CD4-positive, alpha-beta T cell (primary cell): ENCODE measurements at places on chromosomes 6 and 20. TPM values are rescaled to one million over a fixed set of nuclear protein-coding genes. Genes with fewer than 3 reads are reported as not detected.

The HRH3 gene
- total RNA-seq: not detected

The WFDC2 gene
- total RNA-seq: not detected

The RPP40 gene
- 0.36 TPM for total RNA-seq

The SLC22A2 gene
- not detected for total RNA-seq

The TFAP2D gene
- total RNA-seq: not detected

The PCK1 gene
- not detected for total RNA-seq

The CRISP3 gene
- total RNA-seq: not detected

The ZSCAN9 gene
- total RNA-seq: 0.85 TPM

The CPNE5 gene
- 0.28 TPM for total RNA-seq

DNA sequence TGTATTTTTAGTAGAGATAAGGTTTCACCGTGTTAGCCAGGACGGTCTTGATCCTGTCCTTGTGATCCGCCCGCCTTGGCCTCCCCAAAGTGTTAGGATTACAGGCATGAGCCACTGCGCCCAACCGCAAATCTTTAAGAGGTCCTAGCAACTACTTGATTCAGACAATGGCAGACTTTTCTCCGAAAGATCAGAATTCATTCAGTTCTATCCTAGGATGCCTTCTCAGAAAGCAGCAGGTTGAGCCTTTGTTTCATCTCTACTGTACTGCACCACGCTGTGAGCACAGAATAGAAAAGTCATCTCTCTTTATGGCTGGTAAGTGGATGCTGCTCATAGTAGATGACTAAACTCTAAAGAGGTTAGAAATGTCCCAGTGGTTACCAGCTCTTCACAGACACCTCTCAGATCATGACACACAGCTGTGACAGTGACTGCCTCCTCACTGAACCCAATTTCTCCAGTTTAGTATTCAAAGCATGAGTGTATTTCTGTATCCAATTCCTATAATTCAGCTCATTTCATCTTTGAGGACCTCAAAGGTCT is 6.0 kb upstream of the HSF2 start:
- no peaks in the 10 kb centered on the region for H3K4me1 ChIP-seq
- no peak overlapping the region for H3K4me3 ChIP-seq
- no peaks in the 10 kb centered on the region for H3K36me3 ChIP-seq
- DNase-seq: no peak
- no peak overlapping the region for H3K27ac ChIP-seq
- no peaks in the 10 kb centered on the region for H3K27me3 ChIP-seq

- no peak for DNase-seq
- H3K4me3 ChIP-seq: no peak overlapping the region
- no peaks in the 10 kb centered on the region for H3K27me3 ChIP-seq
- no peak overlapping the region for H3K27ac ChIP-seq
These were observed 102.6 kb downstream of the FLRT3 start for GRCh38 chr20:14234666-14235295.

- no peaks in the 10 kb centered on the region for H3K27me3 ChIP-seq
- H3K27ac ChIP-seq: no peak overlapping the region
- DNase-seq: no peak
- H3K4me1 ChIP-seq: no peaks in the 10 kb centered on the region
These were observed 91.0 kb downstream of the BCKDHB start for GRCh38 chr6:80197474-80197873.

- H3K4me1 ChIP-seq: no peaks in the 10 kb centered on the region
- H3K27ac ChIP-seq: no peak overlapping the region
- no peaks in the 10 kb centered on the region for H3K36me3 ChIP-seq
- peaks cover 15% of the 10 kb centered on the region for H3K27me3 ChIP-seq
- no peak for DNase-seq
These were observed 90.7 kb downstream of the CEP57L1 start for GRCh38 chr6:109186012-109186411.

DNA sequence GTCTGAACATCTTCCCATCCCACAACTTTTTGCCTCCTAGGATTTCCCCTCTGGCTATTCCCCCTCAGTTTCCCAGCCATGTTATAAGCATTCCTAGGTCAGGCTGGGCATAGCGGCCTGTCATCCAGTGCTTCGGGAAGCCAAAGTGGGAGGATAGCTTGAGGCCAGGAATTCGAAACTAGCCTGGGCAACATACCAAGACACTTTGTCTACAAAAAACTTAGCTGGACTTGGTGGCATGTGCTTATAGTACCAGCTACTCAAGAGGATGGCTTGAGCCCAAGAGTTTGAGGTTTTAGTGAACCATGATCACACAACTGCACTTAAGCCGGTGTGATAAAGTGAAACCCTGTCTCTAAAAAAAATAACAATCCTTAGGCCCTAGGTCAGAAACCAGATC is 447.4 kb downstream of the KIF16B start:
- no peaks in the 10 kb centered on the region for H3K27me3 ChIP-seq
- H3K27ac ChIP-seq: no peak overlapping the region
- H3K36me3 ChIP-seq: no peaks in the 10 kb centered on the region
- no peak for DNase-seq

GRCh38 chr6:49651239-49651638 is 14.6 kb upstream of the RHAG start:
- no peaks in the 10 kb centered on the region for H3K36me3 ChIP-seq
- no peaks in the 10 kb centered on the region for H3K4me1 ChIP-seq
- H3K27me3 ChIP-seq: no peaks in the 10 kb centered on the region

DNA sequence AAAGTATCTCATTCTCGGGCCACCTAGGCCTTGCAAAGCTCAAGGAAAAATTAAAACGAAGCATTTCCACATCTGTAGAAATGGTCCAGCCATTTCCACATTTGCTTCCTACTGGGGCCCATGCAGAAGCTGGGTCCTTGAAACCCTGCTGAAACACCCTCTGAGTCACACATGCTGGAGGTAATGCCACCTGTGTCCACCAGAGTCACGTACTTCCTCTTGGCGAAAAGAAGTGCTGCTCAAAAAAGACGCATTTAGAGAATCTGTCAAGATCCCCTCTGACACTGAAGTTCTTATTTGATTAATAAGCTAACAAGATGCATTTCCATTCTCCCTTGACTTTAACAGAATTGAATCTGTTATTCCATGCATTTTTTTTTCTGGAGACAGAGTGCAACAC is 423.2 kb downstream of the PREX1 start:
- no peaks in the 10 kb centered on the region for H3K36me3 ChIP-seq
- no peak for DNase-seq
- H3K4me3 ChIP-seq: no peak overlapping the region

- peaks cover 7% of the 10 kb centered on the region for H3K27me3 ChIP-seq
- H3K4me1 ChIP-seq: no peaks in the 10 kb centered on the region
- no peak overlapping the region for H3K4me3 ChIP-seq
These were observed 4.7 kb upstream of the PBOV1 start for GRCh38 chr6:138222901-138223546.

DNA sequence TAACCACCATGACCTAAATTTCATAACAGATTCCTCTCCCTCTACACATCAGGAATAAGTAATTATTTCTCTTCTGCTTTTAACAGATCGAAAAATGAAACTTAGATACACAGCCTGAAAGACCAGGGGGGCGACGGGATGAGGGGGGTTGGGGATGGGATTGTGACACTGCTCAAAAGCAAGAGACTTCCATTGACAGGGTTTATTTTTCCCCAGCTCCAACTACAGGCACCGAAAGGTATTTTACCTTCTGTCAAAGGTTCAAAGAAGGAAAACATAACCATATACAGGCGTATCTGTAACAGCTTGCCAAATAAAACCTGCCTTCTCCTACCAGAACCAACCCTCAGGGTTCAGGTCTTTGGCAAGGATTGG is 1.3 kb downstream of the EPHA7 start:
- no peaks in the 10 kb centered on the region for H3K36me3 ChIP-seq
- no peak overlapping the region for H3K27ac ChIP-seq
- H3K4me1 ChIP-seq: peaks cover 15% of the 10 kb centered on the region
- H3K27me3 ChIP-seq: peaks cover 64% of the 10 kb centered on the region
- H3K4me3 ChIP-seq: no peak overlapping the region

DNA sequence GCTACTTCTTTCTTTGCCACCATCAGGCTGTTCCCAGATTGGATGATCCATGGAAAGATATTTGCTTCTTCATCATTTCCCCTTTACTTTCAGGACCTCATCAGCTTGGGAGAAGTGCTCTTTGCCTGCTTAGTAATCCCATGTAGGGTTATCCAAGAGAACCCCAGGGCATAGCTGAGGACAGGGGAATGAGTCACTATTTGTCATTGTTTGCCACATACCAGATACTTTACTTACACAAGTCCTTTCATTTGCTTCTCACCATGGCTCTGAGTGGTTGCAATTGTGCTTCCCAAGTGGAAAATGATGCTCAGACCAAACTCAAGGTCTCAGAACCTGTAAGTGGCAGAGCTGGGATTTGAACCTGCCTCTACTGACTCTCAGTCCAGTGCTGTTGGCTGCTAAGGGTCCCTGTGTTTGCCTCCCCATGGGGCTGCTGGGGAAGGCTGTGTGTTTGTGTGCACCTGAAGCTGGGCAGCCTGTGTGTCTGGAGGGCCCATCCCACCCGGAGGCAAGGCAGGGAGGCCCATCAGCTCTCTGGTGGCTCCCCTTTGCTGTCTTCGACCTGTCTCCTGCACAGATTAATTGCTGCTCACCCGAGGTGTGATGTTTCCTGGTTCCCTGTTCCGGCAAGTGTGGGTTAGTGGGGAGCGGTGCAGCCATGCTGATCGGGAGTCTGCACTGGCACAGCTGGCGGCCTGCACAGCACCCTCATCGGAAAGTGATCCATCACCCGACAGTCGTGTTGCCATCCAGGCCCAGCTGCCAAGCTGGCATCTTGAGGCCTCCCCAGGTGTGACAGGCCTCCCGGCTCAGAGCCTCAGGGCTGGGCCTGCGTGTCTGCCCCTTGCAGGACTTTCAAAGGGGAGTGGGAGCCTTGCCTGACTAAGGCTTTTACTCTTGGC is 228.8 kb downstream of the DHX35 start:
- no peak for DNase-seq
- H3K36me3 ChIP-seq: no peaks in the 10 kb centered on the region

- no peak overlapping the region for H3K4me3 ChIP-seq
- no peaks in the 10 kb centered on the region for H3K4me1 ChIP-seq
- no peaks in the 10 kb centered on the region for H3K27me3 ChIP-seq
- H3K36me3 ChIP-seq: peaks cover 23% of the 10 kb centered on the region
- no peak for DNase-seq
These were observed 107.7 kb downstream of the AGPAT4 start for GRCh38 chr6:161166176-161166575.

GRCh38 chr6:35804996-35805736 is at the start of gene LHFPL5:
TSS of gene LHFPL5 (plus strand) at chr6:35805352. CDS start at chr6:35805671, 319 bp downstream.
- peaks cover 15% of the 10 kb centered on the region for H3K27me3 ChIP-seq
- no peaks in the 10 kb centered on the region for H3K36me3 ChIP-seq
- H3K27ac ChIP-seq: no peak within 1 kb of the TSS
- H3K4me3 ChIP-seq: no peak within 1 kb of the TSS

- no peaks in the 10 kb centered on the region for H3K4me1 ChIP-seq
- H3K27me3 ChIP-seq: no peaks in the 10 kb centered on the region
- no peak for DNase-seq
- H3K27ac ChIP-seq: no peak overlapping the region
- H3K4me3 ChIP-seq: no peak overlapping the region
- peaks cover 81% of the 10 kb centered on the region for H3K36me3 ChIP-seq
These were observed 26.2 kb downstream of the CCDC167 start for GRCh38 chr6:37473364-37474095.

GRCh38 chr6:166237617-166238016 is 70.0 kb upstream of the TBXT start:
- no peaks in the 10 kb centered on the region for H3K27me3 ChIP-seq
- no peak overlapping the region for H3K4me3 ChIP-seq
- H3K4me1 ChIP-seq: peaks cover 16% of the 10 kb centered on the region
- H3K36me3 ChIP-seq: no peaks in the 10 kb centered on the region
- DNase-seq: no peak

- no peak for DNase-seq
- no peaks in the 10 kb centered on the region for H3K27me3 ChIP-seq
These were observed 669.1 kb downstream of the UTRN start for GRCh38 chr6:144954241-144954556.

DNA sequence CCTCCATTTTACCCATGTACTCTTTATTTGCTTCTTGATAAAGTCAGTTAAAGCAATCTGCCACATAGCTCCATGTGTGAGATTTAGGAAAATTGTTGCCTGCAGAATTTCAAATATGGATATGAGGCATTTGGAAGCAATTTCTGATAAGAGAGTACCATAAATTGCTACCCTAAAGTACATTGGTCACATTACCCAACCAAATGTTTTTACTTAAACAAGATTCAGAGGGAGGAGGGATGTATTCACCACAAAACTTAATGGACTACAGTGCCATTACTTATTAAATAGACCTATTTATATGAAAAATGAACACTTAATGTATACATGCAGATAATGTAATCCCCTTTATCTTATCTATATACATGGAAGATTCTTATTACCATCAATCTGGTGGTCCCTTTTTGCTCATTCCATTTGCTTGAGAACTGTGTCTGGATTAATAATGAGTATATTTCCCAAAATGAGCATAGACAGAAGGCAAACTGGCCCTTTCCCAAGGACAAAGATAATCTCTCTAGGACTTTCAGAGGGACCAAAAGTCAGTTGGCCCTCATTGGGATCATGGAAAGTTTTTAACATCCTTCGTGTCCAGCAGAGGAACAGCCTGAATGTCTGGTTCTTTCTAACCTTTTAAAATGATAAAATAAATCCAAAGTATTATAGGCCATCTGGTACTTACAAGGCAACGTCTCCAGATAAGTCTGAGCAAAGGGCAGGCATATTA is 526.4 kb downstream of the CBLN4 start:
- H3K36me3 ChIP-seq: no peaks in the 10 kb centered on the region
- no peaks in the 10 kb centered on the region for H3K4me1 ChIP-seq
- no peak overlapping the region for H3K4me3 ChIP-seq
- no peak overlapping the region for H3K27ac ChIP-seq
- no peak for DNase-seq
- no peaks in the 10 kb centered on the region for H3K27me3 ChIP-seq

DNA sequence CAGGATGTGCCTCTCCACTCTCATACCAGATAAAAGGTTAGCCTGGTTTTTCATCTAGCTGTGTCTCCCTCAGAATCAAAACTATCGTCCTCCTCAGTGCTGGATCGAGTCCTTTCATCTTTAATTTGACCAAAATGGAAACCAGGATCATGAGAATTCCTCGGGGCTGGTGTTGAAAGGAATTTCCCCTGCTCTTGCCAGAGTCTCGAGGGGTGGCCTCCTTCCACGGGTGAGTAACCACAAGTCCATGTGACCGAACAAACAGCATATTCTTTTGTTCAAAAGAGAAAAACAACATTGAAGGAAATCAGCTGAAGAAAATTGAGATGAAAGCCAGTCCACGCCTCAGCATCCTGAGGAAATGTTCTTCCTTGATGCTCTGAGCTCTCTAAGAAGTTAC is 165.9 kb upstream of the CDYL start:
- H3K27me3 ChIP-seq: no peaks in the 10 kb centered on the region
- peaks cover 7% of the 10 kb centered on the region for H3K4me1 ChIP-seq
- H3K36me3 ChIP-seq: no peaks in the 10 kb centered on the region
- no peak overlapping the region for H3K27ac ChIP-seq
- DNase-seq: no peak
- H3K4me3 ChIP-seq: no peak overlapping the region

- no peak overlapping the region for H3K27ac ChIP-seq
- no peak for DNase-seq
- no peaks in the 10 kb centered on the region for H3K4me1 ChIP-seq
- no peaks in the 10 kb centered on the region for H3K27me3 ChIP-seq
- H3K36me3 ChIP-seq: no peaks in the 10 kb centered on the region
- H3K4me3 ChIP-seq: no peak overlapping the region
These were observed 108.9 kb upstream of the STXBP5 start for GRCh38 chr6:147095316-147095715.

- H3K4me3 ChIP-seq: no peak overlapping the region
- no peaks in the 10 kb centered on the region for H3K4me1 ChIP-seq
- no peak for DNase-seq
- no peaks in the 10 kb centered on the region for H3K36me3 ChIP-seq
- no peaks in the 10 kb centered on the region for H3K27me3 ChIP-seq
These were observed 112.7 kb downstream of the FHL5 start for GRCh38 chr6:96675597-96675996.
